Tibial artery (tissue), 4 donors: ENCODE measurements at places on chromosomes 7 and 10.

DNA sequence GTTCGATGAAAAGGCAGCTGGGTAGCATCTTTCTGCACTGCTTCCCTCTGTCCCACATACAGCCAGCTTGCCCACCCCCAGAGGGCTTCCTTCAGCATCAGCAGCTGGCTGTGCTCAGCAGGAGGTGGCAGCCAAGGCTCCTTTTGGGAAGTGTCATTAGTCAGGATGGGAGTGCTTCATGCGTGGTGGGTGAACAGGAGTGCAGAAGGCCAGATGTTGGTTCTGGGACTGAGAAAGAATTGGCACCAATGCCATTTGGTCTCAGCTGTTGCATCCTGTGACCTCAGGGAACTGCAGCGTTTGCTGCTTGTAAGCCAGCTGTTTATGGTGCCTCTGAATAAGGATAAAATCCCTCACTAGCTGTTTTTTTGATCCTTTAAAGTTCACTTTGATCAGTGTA is 131.1 kb upstream of the SORCS3 start:
- no peak overlapping the region for H3K4me3 ChIP-seq
- no peak overlapping the region for H3K27ac ChIP-seq
- H3K36me3 ChIP-seq, result no peaks in the 10 kb centered on the region
- no peaks in the 10 kb centered on the region for H3K4me1 ChIP-seq
- no peaks in the 10 kb centered on the region for H3K27me3 ChIP-seq

DNA sequence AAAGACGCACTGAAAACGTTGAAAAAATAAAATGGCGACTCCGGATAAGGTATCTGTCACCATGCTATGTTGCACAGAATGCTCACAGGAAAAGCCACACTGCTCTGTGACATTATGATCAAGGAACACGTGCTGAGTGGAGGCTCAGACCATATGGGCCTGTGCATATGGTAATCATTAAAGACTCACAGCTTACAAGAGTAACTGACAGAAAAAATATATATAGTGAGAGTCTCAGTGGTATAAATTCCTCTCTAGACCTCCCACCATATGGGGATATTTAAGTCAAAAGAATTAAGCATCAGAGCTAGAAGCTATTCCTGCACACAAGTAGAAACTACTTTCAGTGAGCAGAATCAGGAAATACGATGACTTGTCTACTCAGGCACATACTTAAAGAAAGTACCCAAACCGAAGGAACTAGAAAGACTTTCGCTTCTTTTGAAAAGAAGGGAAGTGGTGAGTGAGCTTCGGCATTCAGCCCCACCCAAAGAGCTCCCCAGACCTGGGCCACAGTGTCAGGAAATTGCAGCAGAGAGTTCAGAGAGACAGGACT is 65.1 kb upstream of the MPP7 start:
- no peak for DNase-seq
- H3K36me3 ChIP-seq, result no peaks in the 10 kb centered on the region
- H3K4me1 ChIP-seq, result no peaks in the 10 kb centered on the region

- no peaks in the 10 kb centered on the region for H3K27me3 ChIP-seq
- H3K27ac ChIP-seq, result no peak overlapping the region
- H3K4me3 ChIP-seq, result no peak overlapping the region
Measured at GRCh38 chr7:11336432-11336831, 362.8 kb downstream of the PHF14 start.

- no peak for DNase-seq
- H3K27ac ChIP-seq, result no peak overlapping the region
- H3K4me1 ChIP-seq, result no peaks in the 10 kb centered on the region
- H3K36me3 ChIP-seq, result no peaks in the 10 kb centered on the region
- H3K4me3 ChIP-seq, result no peak overlapping the region
Measured at GRCh38 chr7:30091491-30091912, 43.3 kb upstream of the MTURN start.

- H3K27me3 ChIP-seq, result no peaks in the 10 kb centered on the region
- H3K4me3 ChIP-seq, result no peak overlapping the region
- DNase-seq, result no peak
Measured at GRCh38 chr7:80403686-80404241, 108.1 kb downstream of the GNAT3 start.
